Nephron progenitor cell (in vitro differentiated cells): ENCODE measurements at places on chromosomes 7 and 10.

DNA sequence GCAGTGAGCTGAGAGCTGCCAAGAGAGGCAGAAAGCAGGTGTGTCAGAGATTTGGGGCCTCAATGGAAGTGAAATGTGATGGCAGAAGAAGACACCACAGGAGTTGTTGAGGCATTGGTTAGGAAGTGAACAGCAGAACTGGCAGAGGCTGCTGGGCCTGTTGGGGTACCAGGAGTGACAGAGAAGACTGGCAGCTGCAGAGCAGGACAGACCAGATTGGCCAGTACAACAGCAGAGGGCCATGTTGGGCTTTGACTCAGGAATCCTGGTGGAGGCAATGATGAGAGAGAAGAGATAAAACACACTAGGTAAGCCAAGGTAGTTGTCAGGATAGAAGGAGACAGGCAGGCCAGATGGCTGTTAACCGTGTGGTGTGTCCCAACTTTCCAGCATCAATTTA lies 19.9 kb upstream of the HERPUD2 start:
- no peak for DNase-seq

- no peak for DNase-seq
These were observed 190.8 kb upstream of the TMEM196 start for GRCh38 chr7:19964246-19964645.

DNA sequence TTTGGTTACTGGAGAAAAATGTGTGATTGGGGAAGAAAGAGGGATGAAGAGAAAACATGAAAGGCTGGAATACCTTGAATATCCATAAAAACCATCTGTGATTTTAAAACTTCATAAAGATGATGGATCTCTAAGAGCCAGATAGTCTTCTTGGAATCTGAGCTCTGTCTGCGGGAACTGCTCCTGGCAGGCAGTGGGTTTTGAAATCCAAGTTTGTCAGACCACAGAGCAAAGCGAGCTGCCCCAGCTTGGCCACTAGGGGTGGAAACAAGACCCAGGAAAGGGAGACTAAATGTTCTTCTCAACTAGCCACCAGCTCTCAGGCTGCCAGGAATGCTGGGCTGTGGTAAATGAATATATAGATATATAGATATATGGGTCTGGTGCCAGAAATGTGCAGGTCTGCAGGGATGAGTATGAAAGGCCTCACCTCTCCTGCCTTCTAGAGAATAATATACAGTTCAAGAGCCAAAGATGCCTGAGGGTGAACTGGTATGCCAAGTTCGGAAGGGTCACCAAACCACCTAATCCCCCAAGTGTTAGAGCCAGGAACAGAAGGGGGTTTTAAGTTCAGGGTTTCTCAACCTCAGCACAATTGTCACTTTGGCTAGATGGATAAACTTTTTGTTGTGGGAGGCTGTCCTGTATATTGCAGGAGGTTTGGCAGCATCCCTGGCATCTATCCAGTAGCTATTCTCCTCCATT lies 208.8 kb downstream of the KCNMA1 start:
- peak; percentile 53 for DNase-seq

DNA sequence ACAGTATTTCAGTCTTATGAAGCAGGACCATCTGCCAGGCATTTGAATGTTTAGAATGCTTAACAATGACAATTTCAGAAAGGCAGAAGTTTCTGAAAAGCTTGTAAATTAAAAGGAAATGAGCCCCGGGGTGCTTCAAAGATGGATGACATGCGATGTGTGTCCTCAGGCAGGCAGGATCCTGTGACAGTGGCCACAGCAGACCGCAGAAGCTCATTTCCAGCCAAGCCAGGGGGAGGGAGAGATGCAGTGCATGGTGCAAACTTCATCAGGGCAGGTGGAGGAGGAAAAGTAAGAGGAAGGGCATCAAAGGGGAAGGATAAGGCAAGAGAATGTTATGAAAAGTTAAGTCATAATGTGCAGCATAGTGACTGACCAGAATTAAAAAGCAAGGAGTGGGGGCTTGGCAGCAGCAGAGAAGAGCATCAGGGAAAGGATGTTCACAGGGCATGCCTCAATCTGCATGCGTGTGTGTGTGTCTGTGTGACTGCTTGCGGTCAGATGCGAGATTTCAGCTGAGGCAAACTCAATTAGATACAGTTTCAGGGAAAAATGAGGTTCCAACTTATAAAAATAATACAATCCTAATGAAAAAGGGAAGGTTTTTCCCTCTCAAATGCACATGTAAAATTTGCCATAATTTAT lies 173.7 kb downstream of the COBL start:
- no peak for DNase-seq

- no peak for DNase-seq
These were observed 650.7 kb downstream of the INHBA start for GRCh38 chr7:41052201-41052600.

GRCh38 chr7:41375582-41375981 lies 327.3 kb downstream of the INHBA start:
- no peak for DNase-seq

DNA sequence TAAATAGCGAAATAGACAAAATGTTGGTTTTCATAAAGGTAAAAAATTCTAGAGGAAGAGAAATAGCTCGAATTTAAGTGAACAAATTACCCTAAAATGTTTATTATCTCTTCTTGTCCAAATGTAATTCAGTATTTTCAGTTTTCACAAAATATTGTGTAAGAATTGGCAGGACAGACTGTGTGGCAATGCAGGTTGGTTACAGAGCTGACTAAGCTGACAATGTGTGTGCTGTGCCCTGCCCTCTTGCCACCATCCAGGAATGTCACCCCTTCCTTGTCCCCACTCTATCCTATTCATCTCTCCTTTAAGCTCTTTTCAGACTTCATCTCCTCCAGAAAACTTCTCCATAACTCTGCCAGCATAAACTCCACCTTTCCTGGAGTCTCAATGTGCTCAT lies 46.1 kb downstream of the COL28A1 start:
- DNase-seq: no peak

GRCh38 chr7:36175886-36176285 lies 22.8 kb downstream of the EEPD1 start:
- DNase-seq: no peak

DNA sequence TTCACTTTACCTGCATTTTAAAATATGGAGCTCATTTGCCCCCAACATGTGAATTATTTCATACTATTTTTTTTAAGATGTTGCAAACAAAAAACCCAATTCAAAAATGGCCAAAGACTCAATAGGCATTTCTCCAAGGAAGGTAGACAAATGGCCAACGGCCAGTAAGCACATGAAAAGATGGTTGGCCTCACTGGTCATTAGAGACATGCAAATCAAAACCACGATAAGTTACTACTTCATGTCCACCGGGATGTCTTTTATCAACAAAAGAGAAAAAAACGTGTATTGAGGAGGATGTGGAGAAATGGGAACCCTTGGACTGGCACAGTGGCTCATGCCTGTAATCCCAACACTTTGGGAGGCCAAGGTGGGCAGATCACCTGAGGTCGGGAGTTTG lies 3.4 kb upstream of the CTBP2 start:
- no peak for DNase-seq

DNA sequence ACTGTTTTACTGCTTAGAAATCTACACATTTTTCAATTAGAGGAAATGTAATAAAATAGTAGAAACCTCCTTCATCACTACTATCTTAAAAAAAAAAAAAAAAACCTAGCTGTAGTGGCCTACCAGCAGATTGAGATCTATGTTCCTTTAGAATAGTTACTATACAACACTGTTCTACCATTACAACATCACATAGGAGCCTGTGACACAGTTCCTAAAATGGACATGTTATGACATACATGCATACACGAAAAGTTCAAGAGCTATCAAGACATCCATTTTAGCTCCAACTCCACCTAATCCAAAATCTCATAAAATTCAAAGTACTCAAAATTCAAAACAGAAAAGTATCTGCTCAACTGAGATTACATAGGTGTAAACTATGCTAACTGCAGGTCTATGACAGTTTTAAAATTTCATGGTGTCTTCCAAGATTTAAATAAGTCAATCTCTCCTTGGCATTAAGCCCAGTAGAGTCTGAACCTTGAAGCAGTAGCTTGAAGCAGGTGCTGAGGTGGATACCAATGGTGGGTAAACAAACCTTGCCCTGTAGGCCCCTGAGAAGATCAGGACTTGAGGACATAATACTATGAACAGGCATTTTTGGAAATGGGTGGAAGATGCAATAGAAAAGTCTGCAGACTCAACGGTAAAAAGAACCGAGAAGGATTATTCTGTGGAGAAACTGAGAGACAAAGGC lies 17.0 kb downstream of the CACUL1 start:
- DNase-seq: no peak

GRCh38 chr10:104584541-104584940 lies 56.5 kb upstream of the SORCS3 start:
- DNase-seq: no peak

DNA sequence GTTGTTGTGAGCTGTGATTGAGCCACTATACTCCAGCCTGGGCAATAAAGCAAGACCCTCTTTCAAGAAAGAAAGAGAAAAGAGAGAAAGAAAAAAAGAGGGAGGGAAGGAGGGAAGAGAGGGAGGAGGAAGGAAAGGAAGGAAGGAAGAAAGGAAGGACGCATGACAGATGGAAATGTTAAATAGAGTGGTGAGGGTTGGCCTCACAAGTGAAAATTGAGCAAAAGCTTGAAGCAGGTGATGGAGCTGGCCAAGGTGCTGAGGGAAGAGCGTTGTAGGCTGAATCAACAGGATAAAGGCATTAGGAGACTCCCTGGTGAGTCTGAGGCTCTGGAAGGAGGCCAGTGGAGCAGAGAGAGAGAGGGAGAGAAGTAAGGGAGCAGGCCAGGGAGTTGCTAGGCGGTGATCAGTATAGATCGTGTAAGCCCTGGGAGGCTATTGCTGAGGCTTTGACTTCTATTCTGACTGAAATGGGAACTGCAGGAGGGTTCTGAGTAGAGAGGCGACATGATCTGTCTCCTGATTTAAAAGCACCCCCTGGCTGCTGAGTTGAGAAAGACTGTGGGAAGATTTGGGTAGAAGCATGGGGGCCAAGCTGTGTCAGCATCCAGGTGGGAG lies 26.5 kb upstream of the TMEM248 start:
- peak; percentile 34 for DNase-seq

- DNase-seq: no peak
These were observed 54.7 kb upstream of the BICC1 start for GRCh38 chr10:58457761-58458616.

DNA sequence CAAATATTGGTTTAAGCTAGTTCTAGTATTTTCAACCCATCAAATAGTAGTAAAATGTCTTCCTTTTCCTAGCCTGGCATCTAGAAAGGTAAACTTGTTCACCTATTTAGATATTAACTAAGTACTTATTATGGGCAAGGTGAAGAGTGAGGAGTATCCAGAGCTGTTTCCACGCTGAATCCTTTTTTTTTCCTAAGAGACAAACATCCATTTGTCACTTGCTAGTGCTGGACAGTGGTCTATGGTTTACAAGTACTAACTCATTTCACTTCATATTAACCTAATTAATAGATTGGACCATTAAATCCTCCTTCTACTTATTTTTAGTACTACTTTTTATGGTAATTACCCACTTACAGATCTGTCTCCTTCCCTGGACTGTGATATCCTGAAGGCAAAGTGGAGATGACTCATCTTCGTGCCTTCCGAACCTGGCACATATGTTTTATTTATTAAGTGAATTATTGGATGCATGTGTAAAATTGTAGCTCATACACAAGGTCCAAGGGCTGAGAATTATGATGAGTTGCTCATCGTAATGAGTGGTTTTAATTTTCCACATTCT lies 159.6 kb upstream of the IGFBP3 start:
- no peak for DNase-seq

DNA sequence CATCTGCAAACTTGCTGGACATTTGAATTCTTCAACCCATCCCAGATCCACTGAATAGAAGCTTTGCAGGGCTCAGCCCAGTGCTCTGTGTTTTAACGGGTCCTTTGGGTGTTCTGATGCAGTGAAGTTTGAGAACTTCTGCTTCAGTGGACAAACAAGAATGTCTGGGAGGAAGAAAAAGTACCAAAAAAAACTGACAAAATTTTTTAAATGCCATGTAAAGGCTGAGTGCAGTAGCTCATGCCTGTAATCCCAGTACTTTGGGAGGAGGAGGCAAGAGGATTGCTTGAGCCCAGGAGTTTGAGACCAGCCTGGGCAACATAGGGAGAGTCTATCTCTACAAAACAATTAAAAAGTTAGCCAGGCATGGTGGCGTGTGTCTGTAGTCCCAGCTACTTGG lies 51.8 kb upstream of the FRMD4A start:
- no peak for DNase-seq

- DNase-seq: no peak
These were observed 84.4 kb upstream of the SHH start for GRCh38 chr7:155896531-155897263.

- DNase-seq: no peak
These were observed 22.8 kb downstream of the SPOCK2 start for GRCh38 chr10:72065439-72066025.

- DNase-seq: no peak
These were observed 1021.3 kb downstream of the XPNPEP1 start for GRCh38 chr10:108901781-108902618.

- no peak for DNase-seq
These were observed 8.0 kb downstream of the AKR1B10 start for GRCh38 chr7:134535272-134535918.

DNA sequence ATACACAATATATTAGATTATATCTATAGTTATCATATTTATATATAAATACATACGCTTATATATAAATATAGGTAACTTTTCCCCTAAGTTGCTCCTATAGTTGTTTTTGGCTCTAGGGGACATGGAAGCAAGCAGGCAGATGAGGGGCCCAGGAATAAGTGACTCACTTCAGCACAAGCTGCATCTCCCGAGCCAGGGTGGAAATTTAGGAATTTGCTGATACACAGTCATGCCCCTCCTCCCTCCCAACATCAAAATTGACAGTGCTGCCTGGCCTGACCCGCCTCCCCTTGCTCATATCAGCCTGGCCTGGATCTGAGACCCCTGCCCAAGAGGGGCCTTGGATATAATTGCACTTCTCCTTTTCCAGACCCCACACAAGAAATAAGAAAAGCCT lies 33.8 kb downstream of the MKI67 start:
- no peak for DNase-seq

GRCh38 chr10:97411406-97411805 lies 10.3 kb upstream of the RRP12 start:
- DNase-seq: peak; percentile 43

DNA sequence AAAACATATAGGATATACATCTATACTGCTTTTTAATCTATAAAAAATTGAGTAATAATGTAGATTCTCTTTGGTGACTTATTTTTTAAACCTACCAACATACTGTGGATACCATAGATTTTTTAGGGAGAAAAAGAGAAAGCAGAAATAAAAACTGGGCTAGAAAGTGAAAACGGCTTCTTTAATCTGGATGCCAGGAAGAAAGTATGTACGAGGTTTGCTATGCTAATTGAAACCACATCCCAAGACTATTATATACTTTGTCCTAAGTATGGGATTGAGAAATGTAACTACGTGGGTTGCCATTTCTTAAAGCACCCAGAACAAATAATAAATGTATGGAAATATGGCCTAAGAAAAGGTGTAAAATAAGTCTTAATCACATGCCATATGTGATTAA lies 129.0 kb upstream of the NFE2L3 start:
- DNase-seq: no peak

- no peak for DNase-seq
These were observed 85.5 kb upstream of the OIT3 start for GRCh38 chr10:72808001-72808400.

GRCh38 chr10:33982995-33983394 lies 648.5 kb upstream of the NRP1 start:
- no peak for DNase-seq
